ENCODE measurements at places on chromosomes 4 and X.
A peak's percentile ranks its signal among the peaks of the same experiment; 100 is the strongest.

DNA sequence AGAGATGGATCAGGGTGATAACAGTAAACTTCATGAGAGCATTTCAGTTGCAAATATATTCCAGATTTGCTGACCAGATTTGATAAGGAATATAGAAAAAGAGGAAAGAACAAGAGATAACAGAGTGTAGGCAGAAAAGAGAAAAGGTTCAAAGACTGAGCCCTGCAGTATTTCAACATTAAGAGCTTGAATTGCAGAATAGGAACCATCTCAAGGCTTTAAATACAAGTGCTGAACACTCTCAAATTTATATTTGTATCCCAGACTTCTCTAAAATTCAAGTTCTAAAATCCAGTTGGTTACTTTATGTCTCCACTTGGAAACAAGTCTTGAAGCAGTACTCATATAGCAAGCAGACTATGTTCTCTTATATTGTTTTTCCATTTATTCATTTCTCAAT lies 9.7 kb upstream of the MYOZ2 start:
- DNase-seq: no peak

DNA sequence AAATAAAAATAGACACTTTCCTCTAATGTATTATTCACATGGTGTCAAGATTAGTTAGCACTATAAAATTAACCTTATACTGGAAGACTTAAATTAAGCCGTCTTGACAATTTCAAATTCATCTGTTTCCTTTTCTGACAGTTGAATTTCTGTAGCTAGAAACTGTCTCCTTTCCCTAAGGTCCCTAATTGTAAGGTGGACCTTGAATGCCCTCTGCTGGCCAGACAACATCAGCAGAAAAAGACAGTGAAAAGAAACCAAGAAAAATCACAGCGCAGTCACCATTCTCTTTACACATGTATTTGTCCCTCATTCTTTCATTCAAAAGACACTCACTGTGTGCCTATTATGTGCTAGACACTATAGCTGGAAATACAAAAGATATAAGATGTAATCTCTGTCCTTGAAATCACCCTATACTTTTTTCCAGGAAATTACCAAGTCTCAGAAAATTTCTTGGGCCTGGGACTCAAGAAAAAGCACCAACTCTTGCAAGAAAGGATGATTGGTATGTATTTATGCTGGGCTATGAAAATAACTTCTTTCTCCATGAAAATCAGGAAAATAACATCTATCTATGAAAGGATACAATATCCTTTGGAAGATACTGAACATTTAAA lies 32.7 kb upstream of the AMBN start:
- peak; percentile 51 for DNase-seq

DNA sequence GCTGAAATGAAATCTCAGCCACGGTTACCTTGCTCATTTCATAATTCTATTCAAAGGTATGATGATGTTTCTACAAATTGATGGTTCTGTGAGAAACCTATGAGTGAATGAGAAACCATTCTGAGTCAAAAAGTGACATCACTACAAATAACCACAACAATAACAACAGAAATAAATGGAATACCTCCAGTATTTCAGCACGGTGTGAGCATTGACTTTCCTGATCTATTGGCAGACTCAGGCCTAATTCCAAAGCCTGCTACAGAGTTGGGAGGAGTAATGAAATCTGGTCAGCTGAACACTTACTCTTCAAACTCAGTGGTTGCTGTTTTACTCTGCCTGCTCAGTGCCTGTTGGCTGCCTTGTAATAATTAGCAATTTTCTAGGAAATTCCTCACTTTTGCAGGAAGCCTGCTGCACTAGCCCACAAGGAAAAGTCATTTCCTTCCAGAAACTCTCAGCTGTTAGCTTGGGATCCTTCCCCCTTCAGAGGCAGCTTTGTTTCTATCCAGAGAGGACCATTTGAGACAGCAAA lies 18.8 kb upstream of the SYNPO2 start:
- no peak for DNase-seq

DNA sequence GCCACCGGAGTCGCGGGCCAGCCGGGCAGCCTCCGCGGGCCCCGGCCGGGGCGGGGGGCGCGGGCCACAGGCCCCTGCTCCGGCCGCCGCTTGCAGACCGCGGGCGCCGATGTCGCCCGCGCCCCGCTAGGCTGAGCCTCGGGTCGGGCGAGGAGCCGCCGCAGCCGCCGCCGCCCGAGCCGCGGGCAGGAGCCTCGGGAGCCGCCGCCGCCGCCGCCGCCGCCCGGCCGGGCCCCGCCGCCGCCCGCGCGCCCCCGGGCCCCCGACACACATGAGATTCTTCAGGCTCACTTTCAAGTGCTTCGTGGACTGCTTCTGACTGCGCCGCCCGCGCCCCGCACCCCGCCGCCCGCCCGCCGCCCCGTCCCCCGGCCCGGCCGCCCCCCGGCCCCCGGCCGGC lies 345 bp downstream of the SLC6A8 start:
- no peak for DNase-seq

GRCh38 chr4:119082661-119083060 lies 53.0 kb upstream of the MYOZ2 start:
- no peak for DNase-seq

- no peak for DNase-seq
Measured at GRCh38 chrX:22310779-22311178, 38.1 kb downstream of the CBLL2 start.

- DNase-seq: no peak
Measured at GRCh38 chr4:44098973-44099372, 349.6 kb downstream of the KCTD8 start.

DNA sequence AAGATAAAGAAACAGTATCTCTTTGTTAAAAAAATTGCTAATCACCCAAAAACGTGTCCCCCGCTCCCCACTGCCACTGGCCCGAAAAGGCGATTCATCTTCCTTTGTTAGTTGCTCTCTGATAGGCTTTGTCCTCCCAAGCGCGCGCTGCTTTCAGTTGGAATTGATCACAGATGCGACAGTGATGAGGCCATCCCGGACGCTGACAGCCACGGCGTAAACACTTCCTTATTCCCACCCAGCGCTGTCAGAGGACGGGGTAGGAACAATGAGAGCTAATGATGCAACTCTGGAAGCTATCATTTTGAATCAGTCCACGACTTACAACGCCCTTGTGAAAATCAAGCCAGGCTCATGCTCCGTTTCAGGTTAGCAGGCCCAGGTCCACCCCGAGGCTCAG lies 21.4 kb downstream of the SOD3 start:
- peak; percentile 47 for DNase-seq

DNA sequence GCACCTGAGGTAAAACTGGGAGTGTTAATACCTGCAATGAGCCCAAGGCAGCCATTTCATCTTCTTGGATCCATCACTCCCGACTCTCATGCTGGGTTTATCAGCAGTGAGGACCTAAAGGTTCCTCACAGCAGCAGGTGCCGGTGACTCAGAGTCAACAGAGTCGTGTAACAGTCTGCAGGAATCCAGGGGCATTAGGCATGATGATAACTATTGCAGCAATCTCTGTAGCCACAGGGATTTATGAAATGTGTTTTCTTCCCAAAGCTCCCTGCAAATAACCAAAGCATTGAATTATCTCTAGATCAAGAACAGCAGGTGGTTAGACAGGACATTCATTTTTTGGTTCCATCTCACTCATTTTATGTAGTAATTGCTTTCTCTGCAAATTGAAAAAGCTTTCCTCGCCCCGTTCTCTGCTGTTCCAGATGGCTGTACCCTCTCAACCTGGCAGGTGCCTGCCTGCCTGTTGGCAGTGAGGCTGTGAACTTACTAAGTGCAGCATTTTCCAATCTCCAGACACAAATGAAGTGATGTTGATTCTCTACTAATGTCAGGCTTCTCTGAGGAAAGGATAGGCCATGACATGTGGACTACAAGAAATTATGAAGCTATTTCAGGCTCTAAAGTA lies 48.1 kb upstream of the TSPAN7 start:
- DNase-seq: no peak

DNA sequence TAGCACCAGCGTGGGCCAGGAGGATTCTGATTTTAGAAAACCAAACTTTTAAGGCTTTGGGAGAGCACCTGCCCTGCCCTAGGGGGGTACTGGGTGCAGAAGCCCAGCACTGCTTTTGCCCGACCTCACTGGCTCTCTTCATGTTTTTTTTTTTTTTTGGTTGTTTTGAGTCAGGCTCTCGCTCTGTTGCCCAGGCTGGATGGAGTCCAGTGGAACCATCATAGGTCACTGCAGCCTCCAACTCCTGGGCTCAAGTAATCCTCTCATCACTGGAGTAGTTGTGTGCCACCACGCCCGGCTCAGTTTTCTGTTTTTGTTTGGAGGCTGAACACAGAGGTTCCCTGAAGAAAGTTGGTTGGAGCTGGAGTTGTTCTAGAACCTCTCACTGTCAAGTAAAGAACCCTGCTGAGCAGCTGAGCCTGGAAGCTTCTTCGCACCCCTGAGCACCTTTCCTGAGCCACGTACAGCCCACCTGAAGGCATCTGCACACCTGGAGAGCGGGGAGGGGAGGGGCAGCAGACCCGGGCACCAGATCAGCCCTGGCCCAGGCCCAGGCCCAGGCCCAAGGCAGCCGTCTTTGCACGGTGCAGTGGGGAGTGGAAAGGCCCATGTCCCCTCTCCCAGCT lies 49.5 kb downstream of the SHROOM2 start:
- DNase-seq: no peak

- no peak for DNase-seq
Measured at GRCh38 chr4:111793433-111794091, 351.7 kb upstream of the FAM241A start.

DNA sequence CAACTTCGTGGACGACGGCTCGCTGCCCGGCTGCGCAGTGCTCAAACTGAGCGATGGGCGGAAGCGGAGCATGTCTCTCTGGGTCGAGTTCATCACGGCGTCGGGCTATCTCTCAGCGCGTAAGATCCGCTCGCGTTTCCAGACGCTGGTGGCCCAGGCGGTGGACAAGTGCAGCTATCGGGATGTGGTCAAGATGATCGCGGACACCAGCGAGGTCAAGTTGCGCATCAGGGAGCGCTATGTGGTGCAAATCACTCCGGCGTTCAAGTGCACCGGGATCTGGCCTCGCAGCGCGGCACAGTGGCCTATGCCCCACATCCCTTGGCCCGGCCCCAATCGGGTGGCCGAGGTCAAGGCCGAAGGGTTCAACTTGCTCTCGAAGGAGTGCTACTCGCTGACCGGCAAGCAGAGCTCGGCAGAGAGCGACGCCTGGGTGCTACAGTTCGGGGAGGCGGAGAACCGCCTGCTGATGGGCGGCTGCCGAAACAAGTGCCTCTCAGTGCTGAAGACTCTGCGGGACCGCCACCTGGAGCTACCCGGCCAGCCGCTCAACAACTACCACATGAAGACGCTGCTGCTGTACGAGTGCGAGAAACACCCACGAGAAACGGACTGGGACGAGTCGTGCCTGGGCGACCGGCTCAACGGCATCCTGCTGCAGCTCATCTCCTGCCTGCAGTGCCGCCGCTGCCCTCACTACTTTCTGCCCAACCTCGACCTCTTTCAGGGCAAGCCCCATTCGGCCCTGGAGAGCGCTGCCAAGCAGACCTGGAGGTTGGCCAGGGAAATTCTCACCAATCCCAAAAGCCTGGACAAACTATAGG lies 1.5 kb downstream of the MAB21L2 start:
- no peak for DNase-seq

GRCh38 chr4:169841776-169842175 lies 84.0 kb upstream of the HPF1 start:
- DNase-seq: no peak

GRCh38 chrX:118231464-118231863 lies 114.4 kb upstream of the WDR44 start:
- no peak for DNase-seq

DNA sequence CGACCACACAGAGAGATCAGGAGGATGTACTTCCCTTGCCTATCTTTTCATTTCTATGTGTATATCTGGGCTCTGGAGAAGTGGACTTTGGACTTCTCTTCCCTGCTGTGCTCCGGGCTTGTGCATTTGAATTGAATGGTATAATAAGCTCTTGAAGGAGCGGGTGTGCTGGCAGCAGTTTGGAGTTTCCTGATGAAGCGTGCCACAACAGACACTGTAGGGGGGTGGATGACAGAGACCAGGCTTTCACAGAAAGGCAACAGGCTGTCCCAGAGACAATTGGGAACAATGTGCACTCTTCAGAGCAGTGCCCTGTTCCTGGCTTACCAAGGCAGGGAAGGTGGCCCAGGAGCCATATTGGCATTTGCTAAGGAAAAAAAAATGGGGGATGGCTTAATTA lies 170.1 kb downstream of the FRMPD4 start:
- DNase-seq: no peak

DNA sequence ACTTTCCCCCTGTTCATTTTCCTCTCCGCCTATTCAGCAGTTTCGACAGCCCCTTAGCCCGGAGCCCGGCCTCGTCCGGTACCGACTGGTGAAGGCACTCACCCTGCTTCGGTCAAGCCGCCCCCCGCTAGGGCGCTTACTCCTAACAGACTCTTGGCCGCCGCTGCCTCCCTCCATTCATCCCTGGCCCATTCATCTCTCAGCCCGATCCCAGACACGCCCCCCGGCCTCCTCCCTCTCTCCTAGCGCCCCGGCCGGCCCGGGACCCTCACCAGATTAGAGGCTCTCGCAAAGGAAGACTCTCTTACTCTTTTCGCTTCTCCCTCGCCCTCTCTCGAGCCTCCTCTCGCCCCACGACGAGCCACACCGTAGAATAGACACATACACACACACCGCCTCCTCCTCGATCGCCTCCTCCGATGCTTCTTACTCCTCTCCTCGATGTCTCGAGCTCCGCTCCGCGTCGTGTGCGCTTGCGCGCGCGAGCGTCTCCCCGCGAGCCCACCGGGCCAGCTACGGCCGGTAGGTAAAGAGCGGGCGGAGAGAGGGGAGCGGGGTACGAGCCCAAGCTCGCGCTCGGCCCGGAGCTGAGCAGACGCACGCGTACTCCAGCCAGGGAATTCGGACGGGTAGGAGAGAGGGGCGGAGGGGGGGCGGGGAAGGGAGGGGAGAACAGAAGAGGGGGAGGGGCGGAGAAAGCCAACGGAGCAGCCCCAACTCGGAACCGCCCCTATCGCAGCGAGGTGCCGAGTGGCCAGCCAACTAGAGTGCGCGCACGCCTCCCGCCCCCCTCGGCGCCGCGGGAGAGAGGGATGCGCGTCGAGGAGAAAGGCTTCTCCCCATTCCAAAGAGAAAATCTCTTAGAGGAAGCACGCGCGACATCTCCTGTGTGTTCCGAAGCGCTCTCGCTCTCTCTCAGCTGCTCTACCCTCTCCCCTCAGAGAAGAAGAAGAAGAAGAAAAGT lies at the start of gene WNK3:
WNK3 (minus strand) TSS at position 633 of the 964 bp plus-strand sequence.
- DNase-seq: no peak

GRCh38 chr4:78592088-78592783 lies 40.7 kb downstream of the ANXA3 start:
- DNase-seq: peak; percentile 49

DNA sequence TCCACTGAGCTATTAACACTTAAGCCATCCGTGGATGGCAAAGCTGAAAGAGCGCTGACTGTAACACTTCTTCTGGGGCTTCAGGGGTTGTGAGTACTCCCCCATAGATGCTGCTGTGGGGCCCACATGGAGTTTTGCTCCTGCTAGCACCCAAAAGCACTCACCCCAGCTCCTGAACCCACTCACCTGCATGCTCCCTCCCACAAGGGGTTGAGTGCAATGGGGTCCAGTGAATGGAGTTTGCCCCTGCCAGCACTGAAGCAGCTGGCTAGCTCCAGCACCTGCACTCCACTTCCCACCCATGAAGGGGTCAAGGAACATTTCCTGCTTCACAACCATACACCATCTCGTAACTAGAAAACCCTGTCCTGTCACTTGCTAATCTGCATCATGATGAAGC lies 78.9 kb downstream of the IL21 start:
- no peak for DNase-seq

- DNase-seq: no peak
Measured at GRCh38 chr4:101411926-101412325, 64.6 kb upstream of the PPP3CA start.

- no peak for DNase-seq
Measured at GRCh38 chr4:20085156-20085555, 166.5 kb upstream of the SLIT2 start.

GRCh38 chrX:76148041-76148665 lies 24.7 kb upstream of the PBDC1 start:
- peak; percentile 32 for DNase-seq

- peak; percentile 20 for DNase-seq
Measured at GRCh38 chr4:72468904-72469502, 100.0 kb downstream of the ADAMTS3 start.

All from NB4 (cell line).